Stimulated activated CD4-positive, alpha-beta T cell treated with anti-CD3 and anti-CD28 coated beads, Interleukin-12 subunit alpha, Interleukin-12 subunit beta, amount 100 ng/mL, for 4 hours (primary cell): ENCODE measurements at places on chromosomes 1 and 21.

DNA sequence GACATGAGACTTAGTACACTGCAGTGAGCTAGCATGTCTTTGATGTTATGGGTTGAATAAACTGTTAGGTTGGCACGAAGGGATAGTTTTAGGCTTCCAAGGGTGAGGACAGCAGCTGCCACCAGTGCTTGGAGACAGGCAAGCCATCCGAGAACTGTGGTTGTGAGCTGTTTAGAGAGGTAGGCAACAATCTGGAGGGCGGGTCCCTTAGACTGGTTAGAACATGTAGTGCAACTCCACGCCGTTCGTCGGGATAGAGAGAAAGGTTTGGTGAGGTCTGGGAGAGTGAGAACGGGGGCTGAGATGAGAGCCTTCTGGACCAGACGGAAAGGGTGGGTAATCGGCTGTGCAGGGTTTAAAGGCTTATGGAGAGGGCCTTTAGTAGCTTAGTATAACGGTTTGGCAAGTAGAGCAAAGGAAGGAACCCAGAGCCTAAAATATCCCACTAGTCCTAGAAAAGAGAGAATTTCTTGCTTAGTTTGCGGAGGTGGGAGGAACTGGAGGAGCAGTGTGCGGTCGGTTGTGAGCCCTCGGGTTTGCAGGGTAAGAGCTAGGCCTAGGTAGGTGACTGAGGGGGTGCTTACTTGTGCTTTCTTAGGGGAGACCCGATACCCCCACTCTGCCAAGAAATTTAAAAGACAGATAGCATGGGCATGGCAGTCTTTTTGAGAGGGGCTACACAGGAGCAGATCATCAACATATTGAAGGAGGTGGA lies 72.8 kb downstream of the CNST start:
- no peak for DNase-seq

- DNase-seq, result no peak
Observed at GRCh38 chr1:229254910-229255541, 15.9 kb upstream of the RAB4A start.

GRCh38 chr1:241412646-241413045 lies 55.6 kb upstream of the RGS7 start:
- DNase-seq, result no peak

- DNase-seq, result no peak
Observed at GRCh38 chr1:201288765-201289164, 5.5 kb downstream of the PKP1 start.

GRCh38 chr1:159848326-159848725 lies 14.1 kb downstream of the VSIG8 start:
- no peak for DNase-seq

DNA sequence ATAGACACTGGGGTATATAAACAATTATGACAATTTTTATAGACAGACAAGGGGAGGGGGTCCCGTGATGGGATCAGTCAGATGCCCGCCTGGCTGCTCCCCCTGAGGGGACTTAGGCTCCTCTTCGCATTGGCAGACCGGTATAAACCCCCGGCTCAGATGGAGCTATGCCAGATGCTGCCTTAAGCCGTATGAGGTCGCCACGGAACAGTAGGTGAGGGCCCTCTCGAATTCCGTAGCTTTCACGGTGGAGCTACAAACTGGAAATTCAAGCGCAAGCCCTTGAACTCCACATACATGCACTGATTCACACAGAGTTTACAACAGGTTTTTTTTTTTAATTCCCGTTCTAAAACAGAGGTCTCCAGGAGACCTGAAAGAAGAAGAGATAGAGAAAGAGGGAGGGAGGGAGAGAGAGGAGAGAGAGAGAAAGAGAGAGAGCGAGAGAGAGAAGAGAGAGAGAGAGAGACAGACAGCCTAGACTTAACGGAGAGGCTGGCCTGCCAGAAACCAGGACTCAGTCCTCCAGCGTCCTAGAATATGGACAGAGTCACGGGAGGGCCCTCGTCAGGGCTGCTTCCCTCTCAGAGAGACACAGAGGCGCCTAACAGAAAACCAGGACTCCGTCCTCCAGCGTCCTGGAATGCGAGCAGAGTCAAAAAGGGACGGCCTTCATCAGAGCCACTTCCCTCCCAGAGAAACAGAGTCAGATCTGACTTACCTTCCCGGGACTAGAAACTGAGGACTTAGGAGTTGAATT lies 24.4 kb upstream of the TMEM54 start:
- no peak for DNase-seq

DNA sequence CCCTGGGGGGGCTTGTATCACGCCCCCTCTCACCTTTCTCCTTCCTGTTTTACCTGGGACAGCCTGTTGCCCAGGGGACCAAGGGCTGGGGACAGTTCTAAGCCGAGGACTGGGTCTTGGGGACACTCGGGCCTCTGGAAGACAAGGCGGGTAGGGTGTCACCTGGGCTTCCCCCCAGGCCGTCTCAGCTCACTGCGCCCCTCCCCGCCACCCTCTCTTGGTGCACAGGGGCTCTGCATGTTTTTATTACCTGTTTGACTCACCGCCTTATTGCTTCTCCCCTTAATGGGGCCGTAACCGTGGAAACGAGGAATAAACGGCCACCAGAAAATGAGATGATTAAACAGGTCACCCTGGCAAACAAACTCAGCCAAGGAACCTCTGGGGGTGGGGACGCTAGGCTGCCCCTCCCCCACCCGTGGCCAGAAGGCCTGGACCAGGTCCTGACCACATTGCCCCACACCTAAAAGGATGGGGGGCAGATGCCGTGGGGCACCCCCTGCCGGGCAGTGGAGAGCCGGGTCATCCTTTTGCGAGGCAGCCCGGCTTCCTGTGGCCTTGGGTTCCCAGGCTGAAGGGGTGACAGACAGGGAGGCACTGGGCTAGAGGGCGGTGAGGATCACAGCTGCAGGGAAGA lies 109.9 kb downstream of the CASZ1 start:
- DNase-seq, result no peak

DNA sequence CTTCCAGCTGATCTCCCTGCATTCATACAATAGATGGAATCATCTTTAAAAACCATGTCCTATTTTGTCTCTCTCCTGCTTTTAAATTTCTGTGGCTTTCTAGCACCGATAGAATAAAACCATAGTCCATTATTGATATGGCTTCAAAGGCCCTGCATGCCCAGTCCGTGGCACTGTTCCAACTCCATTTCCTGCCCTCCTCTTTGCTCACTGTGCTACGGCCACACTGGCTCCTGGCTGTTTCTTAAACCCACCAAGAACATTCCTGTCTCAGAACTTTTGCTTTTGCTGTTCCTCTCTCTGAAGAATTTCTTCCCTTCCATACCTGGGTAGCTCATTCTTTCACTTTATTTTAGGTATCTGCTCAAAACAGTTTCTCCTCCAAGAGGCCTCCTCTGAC lies 7.2 kb downstream of the SLAMF1 start:
- DNase-seq, result no peak

- peak; percentile 8 for DNase-seq
Observed at GRCh38 chr1:200154069-200154767, 126.7 kb downstream of the NR5A2 start.

- no peak for DNase-seq
Observed at GRCh38 chr21:33991133-33991532, 75.5 kb upstream of the ATP5PO start.

GRCh38 chr1:33332881-33333280 lies 12.0 kb upstream of the A3GALT2 start:
- no peak for DNase-seq

- no peak for DNase-seq
Observed at GRCh38 chr1:180971273-180971997, 51.2 kb downstream of the STX6 start.

GRCh38 chr1:21290546-21290944 lies 282 bp upstream of the ECE1 start:
- no peak for DNase-seq

- DNase-seq, result no peak
Observed at GRCh38 chr1:63414691-63415365, 47.4 kb downstream of the ALG6 start.

- no peak for DNase-seq
Observed at GRCh38 chr1:194052514-194053338, 866.3 kb upstream of the B3GALT2 start.

GRCh38 chr21:39021478-39021832 lies 161.8 kb downstream of the PSMG1 start:
- DNase-seq, result no peak
